Kidney glomerular epithelial cell (primary cell): ENCODE measurements at places on chromosomes 7 and 10.
A peak's percentile ranks its signal among the peaks of the same experiment; 100 is the strongest.

DNA sequence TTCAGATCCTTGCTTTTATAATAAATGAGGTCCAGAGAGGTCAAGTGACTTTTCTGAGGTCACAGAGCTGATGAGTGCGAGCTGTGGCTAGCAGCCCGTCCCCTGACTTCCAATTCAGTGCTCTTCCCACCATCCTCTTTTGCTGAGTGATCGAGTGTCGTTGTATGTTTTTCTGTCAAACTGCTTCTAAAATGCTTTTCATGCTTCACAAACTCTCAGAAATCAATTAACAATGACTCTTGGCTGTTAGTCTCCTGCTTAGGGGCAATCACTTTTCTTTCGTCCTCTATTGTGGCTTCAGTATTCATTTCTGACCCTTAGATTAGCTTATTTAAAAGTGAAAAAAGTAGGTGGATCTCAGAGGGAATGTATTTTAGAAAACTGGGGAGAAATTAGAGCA is 423.7 kb downstream of the DPP6 start:
- DNase-seq, result no peak

DNA sequence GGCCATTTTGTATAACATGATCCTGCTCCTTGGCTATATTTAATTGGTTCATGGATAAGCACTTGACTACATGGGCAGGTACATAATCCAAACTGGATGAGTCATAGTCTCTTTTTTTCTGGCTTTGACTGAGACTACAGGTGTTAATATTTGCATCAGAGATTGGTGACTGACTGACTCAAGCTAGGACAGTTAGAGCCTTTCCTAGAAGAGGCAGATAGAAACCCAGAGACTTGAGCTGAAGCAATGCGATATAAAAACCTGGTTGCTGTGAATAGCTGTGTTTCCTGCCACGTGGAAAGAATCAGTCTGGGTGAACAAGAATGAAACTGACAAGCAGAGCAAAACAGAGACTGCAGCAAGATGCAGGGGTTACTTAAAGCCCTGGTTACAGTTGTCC is 81.0 kb downstream of the SAMD9 start:
- DNase-seq, result no peak

- DNase-seq, result no peak
These were observed 361.5 kb downstream of the FRMD4A start for GRCh38 chr10:13969118-13969791.

- DNase-seq, result peak; percentile 64
These were observed 45.4 kb downstream of the VIM start for GRCh38 chr10:17273403-17273802.

DNA sequence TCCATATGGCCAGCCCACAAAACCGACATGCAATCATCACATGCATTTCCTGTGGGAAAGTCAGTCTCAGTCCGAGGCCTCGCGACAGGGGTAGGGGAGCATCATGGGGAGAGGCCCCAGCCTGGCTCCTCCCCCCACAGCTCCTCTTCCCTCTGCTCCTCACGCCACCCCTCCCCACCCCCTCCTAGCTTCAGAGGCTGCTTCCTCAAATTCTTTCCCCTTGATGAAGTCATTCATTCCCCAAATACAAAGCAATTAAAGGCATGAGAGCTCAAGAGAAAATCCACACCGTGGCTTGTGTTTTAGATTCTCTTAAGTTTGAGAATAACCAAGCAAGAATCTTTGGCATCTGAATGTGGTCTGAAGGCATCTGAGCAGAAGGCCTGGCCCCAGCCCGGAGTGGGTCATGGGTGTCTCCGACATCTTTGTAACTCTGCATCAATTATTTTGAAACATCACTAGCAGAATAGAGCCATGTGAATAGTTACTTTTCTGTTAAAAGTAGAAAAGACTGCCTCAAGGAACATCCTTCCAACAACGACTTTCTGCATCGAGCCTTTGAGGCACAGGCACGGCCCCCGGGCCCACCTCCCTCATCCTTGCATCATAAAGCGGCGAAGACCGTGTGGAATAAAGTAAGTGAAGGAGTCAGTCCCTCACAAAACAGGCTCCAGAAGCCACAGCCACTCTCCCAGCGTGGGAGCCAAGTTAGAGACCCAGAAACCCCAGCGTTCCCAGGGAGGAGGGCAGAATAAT is 90.9 kb downstream of the DIP2C start:
- DNase-seq, result peak; percentile 92

DNA sequence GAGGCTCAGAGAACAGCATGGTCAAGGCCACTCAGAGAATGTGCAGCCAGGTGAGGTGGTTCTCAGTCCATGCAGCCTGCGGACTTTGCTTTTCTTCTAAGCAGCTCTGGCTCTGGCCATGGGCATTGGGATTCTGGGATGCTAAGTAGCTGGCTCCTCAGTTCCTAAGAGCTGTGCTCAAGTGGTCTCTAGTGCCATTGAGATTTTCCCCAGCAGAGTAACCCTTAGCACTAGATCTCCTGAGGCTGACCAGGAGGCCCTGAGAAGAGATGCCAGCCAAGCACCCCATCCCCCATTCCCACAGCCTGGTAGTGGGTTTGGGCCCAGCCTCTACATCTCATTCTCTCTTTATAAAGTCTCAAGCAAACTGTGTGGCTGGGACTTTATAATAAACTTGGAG is 77.1 kb downstream of the KCNMA1 start:
- DNase-seq, result no peak

DNA sequence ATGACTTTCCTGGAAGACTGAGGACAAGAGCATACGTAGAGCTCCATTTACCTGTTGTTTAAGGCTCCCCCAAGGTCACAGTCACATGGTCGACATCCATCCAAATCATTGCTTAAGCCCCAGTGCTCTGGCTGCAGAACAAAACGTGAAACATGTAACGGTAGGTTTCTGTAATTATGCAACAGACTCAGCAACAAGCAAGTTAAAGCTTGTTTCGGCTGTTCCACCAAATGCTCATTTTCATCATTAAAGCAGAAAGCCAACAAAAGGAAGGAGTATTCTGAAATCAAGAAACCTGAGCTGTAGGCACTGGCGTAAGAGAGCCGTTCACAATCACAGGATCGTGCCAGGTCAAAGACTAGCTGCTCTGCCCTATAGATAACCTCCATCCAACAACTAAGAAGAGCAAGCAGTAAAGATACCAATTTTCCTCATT is 30.0 kb downstream of the LAMB1 start:
- DNase-seq, result no peak

DNA sequence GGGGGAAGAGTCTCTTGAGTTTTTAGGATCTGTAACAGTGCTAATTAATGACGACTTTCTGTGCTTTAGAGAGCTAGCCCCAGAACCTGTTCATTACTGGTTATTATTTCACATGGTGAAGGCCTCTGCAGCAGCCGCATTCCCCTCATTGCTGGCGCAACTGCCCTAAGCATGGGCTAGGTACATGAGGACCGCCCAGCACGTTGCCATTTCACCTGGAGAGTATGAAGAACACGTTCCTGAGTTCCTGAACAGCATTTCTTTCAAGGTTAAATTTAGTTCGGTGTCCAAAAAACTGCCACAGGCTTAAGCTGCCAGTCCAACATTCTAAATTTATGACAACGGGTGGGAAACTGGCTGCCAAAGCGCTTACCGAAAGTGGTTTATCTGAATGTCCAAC is 177.0 kb downstream of the DNAH11 start:
- no peak for DNase-seq

DNA sequence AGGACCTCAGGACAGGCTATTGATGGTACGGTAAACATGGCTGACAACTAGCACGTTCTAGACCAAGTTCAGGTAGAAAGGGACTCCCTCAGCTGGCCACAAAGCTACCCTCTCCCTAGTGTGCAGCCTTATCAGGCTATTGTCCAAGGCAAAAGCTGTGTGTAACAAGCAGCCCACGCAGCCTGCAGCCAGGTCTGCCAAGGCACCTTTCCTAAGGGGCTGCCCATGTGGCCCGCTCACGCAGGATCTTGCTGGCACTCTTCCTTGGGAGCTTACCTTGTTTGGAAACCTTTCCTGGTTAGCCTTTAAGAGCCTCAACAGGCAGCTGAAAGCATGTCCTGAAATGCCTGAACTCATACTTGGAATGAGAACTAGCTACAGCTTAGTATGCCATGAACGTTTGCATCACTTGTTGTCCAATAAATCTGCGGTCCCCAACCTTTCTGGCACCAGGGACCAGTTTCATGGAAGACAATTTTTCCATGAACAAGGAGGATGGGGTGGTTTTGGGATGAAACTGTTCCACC is 51.7 kb downstream of the SYPL1 start:
- no peak for DNase-seq

DNA sequence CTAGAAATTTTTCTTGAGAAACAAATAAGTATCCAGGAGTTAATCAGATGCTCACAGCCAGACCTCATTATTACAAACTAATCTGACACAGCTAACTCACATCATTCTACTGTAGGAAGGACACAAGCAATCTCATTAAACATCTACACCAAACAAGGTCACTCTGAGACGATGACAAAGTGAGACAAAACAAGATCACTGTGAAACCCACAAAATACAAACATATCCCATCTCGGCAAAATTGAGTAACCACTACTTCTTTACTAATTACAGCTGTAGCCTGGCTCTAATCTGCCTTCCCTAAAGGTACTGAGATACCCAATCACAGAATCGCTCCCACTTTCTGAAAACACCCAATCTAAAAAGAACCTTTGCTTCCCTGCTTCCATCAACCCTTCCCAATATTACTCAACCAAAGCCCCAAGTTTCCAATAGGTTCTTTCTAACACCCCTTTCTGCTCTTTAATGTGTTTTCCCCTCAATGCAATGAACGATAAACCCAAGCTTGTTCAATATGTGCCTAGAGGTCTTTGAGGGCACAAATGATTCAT is 26.9 kb downstream of the CCDC6 start:
- no peak for DNase-seq

GRCh38 chr7:138036135-138036534 is 34.2 kb upstream of the CREB3L2 start:
- DNase-seq, result no peak

DNA sequence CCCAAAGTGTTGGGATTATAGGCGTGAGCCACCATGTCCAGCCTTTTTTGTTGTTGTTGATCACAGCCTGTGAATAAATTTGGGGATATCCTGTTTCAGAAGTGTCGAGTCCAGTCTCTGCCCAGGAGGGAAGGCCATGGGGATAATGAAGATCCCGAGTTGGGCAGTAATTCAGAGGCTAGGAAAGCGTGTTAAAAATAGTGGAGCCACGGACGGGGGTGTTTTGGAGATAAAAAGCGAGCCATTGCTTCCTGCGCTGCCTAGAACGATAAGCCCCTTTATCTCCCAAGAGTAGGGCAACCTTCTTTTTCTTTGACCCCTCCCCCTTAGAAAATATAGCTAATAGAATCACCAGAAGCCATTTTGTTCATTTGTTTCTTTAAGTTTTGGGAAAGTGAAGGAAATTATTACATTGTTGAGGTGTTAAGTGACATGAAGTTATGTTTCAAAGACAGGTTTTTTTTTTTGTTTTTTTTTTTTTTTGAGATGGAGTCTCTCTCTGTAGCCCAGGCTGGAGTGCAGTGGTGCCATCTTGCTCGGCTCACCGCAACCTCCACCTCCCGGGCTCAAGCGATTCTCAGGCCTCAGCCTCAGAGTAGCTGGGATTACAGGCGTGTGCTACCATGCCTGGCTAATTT is 43.3 kb downstream of the IL15RA start:
- no peak for DNase-seq

DNA sequence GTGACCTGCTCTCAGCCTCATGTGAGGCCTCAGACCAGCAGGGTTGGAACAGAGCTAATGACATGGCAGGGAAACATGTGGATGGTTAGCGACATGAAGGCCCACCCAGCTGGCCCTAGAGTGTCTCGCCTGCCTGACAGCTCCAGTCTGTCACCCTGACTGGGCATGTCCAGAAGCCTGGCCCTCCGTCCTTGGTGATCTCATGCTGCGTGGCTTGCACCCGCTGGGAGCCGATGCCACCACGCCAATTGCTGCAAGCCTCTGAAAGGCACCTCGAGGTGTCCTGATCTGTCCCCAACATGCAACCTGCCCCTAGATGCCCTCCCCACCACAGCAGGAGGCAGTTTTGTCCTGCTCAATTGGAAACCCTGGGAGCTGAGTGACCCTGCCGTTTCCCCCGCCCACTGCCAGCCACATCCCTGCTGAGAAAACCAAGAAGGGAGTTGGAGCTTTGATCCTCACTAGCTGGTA is 27.8 kb upstream of the RET start:
- DNase-seq, result no peak

DNA sequence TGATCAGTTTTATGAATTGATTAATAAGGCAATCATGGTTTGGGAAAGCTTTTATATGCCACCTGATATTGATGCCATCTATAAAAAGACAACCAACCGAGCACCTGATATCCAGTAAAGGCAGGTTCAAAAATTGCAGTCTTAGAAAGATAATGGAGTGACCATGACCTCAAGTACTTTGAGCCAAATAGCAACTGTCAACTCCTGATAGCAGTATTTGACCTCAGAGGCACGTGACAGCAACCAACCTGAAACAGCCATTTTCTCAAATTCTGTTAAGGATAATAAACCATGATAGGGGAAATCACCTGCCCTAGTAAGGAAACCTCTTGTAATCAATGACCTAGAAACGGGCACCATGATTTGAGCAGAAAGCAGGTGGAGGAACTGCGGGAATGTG is 77.1 kb upstream of the NFE2L3 start:
- DNase-seq, result no peak

DNA sequence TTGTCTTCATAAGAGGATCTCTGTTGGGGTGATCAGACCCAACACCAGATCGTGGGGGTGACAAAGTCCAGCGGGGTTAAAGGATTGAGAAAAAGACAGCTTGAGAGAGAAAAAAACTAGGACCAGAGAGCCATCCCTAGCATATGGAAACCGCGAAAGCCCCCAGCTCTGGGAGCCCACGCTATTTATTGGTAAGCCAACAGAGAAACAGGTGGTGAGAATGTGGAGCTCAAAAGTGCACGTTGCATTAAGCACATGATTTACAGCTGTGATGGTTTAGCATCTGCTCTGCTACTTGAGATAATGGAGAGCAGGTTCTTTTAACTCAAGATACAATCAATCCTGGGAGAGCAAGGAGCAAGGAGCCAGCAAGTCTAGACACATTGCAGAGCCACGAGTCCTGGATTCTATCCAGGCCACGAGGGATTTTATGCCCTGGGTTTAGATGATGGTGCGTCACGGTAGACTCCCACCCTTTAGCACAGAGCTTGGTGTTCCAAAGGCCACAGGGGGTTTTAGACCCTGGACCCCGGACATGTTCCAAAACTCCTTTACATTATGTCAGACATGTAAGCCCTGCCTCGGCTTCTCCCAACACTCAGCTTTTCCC is 755.2 kb upstream of the SORCS1 start:
- no peak for DNase-seq

GRCh38 chr10:112553315-112553714 is 106.3 kb downstream of the VTI1A start:
- no peak for DNase-seq

- DNase-seq, result no peak
These were observed 482 bp upstream of the CLDN12 start for GRCh38 chr7:90402785-90403173.
